ENCODE measurements at places on chromosomes 16 and 17.

DNA sequence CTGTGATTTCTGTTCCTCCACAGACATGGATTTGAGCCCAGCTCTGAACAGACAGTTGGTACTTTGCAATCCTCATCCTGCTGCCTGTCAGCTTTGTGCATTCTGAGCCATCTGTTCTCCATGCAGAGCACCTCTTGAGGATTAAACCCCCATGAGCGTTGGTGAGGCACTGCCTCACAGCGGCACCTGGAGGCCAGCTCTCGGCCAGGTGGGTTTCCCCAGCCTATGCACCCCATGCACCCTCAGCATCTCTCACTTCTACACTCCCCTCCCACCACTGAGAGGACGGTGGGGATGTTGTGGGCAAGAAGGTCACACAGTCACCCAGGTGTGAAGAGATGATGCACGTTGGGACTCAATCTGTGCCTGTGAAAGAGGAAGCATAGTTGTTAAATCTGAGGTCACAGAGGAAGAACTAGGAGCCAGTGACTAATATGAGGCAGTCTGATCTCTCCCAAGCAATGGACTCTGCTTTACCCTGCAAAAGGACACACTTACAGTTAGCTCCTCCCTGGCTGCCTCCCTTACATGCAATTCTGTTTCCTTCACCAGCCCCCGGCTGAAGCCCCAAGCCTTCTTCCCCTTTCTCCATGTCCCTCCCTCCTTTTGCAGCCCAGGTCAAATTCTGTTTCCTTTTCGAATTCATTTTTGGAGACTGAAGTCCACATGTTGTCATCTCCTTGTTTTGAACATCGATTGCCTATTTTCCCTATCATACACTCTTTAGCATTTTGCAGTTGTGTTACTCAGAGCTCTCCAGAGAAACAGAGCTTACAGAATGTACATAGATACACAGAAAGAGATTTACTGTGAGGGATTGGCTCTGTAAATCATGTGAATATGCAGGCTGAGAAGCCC is 58.5 kb downstream of the HS3ST3B1 start:
- no peak for DNase-seq

DNA sequence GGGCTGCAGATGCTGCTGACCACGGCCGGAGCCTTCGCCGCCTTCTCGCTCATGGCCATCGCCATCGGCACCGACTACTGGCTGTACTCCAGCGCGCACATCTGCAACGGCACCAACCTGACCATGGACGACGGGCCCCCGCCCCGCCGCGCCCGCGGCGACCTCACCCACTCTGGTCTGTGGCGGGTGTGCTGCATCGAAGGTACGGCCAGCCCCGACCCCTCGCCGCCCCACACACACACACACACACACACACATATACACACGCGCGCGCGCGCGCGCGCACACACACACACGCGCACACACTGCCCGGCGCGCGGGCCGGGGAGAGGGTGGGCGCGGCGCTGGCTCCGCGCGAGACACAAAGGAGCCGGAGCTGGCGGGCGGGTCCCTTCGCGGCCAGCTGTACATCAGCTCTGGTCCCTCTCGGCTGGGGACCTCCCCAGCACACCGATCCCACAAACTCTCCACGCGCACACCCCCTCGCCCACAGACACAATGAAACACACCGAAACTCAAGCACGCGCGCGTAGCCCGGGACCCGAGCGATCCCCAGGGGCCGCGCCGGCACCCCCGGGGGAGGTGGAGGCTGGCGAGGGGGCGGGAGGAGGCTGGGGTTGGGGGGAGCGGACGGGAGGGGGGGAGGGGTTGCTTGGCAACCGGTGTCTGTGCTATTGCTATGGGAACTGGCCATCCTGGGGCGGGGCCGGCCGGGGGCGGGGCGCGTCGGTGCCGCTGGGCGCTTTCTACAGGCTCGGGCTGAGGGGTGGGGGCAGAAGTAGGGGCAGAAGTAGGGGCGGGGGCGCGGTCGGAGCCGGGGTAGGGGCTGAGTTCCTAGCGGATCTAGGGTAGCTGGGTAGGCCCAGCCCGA is 658 bp downstream of the CACNG4 start:
- no peak for DNase-seq

DNA sequence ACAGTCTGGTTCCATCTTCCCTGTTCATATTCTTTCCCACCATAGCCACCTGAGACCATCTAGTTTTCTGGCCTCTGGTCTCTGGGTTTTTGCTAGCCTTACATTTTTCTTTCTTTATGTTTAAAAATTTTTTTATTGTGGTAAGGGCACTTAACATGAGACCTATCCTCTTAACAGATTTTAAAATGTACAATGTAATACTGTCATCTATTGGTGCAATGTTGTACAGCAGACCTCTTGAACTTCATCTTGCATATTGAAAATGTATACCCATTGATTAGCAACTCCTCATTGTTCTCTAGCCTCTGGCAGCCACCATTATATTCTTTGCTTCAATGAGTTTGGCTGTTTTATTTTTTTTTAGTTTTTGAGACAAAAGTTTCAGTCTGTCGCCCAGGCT is 39.2 kb downstream of the ITGAM start:
- DNase-seq, result peak; percentile 30

GRCh38 chr16:86512860-86513470 is 2.6 kb downstream of the FOXF1 start:
- DNase-seq, result no peak

- DNase-seq, result peak; percentile 21
Measured at GRCh38 chr16:71358464-71358998, at the start of gene CALB2. TSS of gene CALB2 (plus strand) at chr16:71358723. CDS start at chr16:71358793, 70 bp downstream.

DNA sequence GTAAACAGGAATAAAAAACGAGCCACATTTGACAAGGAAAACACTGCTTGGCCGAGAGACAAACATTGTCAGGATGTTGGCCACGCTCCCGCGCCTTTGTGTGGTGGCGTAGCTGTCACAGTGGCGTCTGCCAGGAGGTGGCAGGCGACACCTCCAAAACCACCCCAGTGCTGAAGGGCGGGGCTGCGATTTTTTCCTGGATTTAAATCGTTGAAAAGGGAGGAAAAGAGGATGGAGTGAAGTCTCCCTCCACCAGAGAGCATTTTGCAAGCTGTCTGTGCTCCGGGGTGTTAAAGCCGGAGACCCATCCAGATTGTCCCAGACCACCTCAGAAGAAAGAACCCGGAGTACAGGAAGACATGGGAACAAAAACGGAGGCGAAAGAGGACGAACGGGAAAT is 12.7 kb downstream of the MRM3 start:
- DNase-seq, result peak; percentile 8

GRCh38 chr17:74567397-74567796 is at the start of gene CD300H:
TSS of gene CD300H (minus strand) at chr17:74567509.
- no peak for DNase-seq

- no peak for DNase-seq
Measured at GRCh38 chr17:77280304-77281121, 139.7 kb downstream of the SEC14L1 start.

- DNase-seq, result no peak
Measured at GRCh38 chr16:69812688-69813014, 50.5 kb downstream of the WWP2 start.

DNA sequence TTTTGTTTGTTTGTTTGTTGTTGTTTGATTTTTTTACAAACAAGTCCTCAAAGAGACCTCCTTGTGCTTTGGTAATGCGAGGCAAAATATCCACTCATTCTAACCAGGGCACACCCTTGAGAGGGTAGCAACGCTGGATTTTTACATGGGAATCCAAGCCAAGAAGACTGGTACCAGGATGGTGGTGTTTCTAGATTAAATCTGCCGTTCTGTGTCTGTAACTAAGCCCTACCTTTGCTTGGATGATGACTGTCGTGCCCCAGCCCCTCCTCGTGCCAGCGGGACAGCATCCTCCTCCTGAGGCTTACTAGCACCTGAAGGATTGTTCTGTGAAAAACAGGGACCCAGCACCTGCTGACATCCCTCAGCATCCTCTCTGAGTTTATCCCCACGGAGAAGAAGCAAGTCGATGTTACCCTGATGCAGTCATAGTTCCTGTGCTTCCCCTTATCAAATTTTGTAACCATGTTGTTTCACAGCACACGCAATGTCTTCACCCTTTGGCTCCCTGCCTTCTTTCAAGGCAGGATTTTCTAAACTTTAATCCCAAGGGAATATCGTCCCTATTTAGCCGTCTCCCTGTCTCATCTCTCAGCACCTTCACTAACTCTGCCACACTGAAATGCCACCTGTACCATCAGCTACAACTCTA is 5.1 kb upstream of the HSBP1 start:
- no peak for DNase-seq

DNA sequence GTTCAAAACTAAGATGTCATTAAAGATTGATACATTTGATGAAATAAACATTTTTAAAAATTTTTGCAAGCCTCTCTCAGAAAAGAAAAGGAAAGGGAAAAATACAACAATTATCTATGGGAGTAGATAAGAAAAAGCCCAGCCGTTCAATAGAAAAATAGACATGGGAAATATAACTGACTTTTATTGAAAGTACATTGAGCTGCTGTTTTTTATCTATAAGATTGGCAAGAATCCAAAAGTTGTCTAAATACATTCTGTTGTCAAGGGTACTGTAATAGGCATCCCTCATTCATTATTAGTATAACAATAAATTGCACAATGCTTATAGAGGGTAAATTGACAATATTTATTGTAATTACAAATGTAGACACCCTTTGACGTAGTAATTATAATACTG is 38.4 kb upstream of the IRX6 start:
- no peak for DNase-seq

DNA sequence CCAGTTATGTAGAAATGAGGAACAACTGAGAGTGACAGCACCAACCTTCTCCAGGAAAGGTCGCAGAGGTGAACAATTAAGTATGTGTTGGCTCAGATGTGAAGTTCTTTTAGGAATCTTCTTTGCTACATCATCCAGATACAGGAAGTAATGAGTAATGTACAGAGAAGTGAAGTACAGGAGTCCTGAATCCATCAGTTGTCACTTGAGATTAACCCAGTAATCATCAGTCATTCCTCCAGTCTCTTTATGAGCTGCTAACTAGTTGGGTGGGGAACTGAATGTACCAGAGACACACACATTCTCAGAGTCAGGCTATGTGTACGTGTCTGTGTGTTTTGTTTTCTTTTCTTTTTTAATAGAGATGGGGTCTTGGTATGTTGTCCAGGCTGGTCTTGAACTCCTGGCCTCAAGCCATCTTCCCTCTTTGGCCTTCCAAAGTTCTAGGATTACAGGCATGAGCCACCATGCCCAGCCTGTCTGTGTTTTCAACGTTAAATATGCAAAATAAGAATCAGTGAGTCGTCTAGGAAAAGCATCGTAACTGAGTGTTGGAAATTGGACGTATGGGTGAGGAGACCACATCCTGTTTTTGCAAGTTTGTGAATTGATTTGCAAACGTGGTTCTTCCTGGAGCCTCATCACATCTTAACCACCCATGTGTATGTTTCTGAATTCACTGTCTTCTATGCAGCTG is 19.9 kb downstream of the ZNF200 start:
- peak; percentile 93 for DNase-seq

DNA sequence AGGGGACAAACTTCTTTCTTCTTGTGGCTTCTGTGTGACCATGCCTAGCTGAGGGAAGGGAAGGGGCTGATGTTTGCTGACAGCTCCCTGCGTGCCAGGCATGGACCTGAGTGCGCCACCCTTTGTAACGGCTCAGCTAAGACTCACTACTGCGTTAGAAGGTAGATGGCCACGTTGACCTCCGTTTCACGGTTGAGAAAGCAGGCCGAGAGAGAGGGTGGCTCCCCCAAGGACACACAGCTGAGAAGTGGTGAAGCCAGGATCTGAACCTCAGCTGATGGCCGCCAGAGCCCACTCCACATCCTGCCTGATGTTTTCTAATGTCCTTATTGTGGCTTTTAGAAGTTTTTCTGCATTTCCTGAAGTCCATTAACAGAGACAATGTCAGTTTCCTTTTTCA is 45.1 kb downstream of the RGS9 start:
- DNase-seq, result no peak

DNA sequence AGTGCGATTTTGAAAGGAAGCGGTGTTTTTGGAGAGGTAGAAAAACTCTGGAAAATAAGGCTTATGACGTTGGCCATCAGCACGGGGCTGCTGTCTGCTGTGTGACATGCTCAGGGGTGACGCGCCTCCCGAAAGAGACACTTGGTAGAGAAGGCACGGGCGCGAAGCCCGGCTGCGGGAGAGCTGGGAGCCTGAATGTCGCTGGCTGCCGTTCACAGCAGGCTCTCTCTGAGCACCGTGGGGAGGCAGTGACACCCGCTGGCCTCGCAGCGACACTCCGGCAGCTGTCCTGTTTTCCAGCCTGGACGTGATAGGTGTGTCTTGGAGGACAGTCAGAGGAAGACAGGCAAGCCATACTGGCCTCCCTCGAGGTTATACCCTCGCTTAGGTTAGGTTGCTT is 759.1 kb upstream of the RBFOX1 start:
- peak; percentile 2 for DNase-seq

DNA sequence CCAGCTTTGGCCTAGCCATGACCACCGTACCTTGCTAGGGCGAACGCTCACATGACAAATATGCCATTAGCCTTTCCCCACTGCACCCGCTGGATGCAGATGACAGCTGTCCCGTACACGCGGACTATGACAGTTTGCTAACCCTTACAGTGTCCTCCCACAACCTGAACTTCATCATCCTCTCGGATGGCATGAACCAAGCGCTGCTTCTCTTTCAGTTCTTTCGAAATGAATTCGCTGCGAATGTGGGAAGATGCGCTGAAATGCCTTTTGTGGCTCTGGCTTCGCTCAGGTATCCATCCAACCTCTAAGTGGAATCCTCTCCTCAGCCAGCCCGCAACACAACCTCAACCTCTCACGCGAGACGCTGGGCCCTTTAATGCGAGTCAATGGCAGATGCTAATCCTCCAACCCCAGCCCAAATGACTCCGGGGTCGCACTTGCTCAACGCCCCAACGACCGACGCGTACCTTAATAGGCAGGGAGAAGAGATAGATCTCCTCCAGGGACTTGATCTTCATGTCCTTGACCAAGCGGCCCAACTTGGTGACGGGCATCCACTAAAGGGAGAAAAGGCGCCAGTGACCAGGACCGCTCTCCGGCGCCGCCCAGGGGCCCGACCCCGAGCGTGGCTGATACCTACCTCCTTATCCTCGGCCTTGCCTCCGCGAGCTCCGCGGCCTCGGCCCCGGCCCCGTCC is 670 bp downstream of the RPS2 start:
- DNase-seq, result peak; percentile 18

DNA sequence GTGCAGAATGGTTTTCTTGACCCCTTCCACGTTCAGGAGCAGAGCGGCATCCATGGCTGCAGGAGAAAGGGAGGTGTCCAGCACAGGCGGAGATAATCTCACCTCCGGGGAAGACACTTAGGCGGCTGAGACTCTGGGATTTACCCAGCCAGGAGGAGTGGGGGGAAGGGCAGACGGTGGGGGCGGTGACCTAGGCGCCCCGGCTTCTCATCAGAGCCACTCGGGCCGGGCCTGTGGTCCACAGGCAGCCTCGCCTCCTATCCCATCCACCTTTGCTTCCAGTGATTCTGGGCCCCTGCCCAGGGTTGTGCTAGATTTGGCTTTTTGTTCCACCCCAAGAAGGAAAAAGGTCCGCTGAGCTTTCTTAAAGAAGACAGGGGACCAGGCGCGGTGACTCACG is at the start of gene AIPL1:
Gene AIPL1 (minus strand): TSS at position 71 of the 400 bp plus-strand sequence. CDS start 17 bp downstream, at position 54.
- no peak for DNase-seq
